Left cardiac atrium (tissue), 4 donors: ENCODE measurements at places on chromosomes 5 and 9. TPM values are rescaled to one million over a fixed set of nuclear protein-coding genes. Genes with fewer than 3 reads are reported as not detected.

STPG3 gene
- total RNA-seq = 0.59 TPM

NR2F1 gene
- total RNA-seq = 17.9 TPM

RLN2 gene
- total RNA-seq = not detected

PCDHA4 gene
- total RNA-seq = 0.16 TPM

DNA sequence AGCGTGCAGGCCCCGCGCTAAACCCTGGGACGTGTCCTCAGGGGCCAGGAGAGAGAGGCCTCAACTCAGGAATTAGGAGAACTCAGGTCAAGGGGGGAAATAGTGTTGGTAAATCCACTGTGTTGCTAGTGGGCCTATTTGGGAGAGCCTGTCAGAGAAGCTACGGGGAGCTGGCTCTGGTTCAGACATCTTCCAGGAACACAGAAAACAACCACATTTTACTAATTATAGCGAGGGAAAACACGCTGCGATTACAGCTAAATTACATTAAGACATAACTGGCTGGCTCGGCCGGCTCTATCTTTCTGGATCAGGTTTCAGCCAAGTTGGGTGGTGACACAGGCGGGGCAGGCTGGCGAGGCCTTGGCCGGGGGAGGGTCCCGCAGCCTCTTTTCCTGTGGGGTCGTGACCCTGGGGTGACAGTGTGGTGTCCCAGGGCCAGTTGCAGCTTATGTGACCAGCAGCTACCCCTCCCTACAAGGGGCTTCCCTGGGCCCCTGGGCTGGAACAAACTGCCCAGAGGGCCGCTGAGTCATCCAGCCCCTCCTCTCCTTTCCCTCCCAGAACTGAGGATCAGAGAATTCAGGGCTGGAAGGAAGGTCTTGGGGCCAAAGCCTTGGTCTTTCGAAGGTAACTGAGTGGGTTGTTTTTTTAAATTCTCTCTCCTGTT lies 75.1 kb downstream of the FGF18 start:
- peak; percentile 83 for DNase-seq

GRCh38 chr5:177495243-177496060 lies 2.0 kb downstream of the PDLIM7 start:
- DNase-seq = peak; percentile 80

DNA sequence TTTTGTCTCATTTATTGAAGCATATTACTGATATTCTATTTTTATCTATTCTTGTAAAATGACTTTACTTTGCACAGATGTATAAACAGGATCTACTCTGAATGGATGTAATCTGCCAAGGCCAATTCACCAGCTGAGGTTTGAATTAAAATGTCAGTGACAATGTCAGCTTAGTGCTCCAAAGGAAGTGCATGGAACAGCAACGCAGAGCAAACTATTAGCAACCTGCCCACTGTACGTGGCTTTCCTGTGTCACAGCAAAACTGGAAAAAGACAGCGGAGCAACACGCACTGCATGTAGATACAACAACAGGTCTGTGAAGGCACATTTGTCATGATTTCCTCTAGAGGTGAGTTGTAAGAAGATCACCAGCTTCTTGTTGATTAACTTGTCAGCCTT lies 409.4 kb downstream of the MED10 start:
- no peak for DNase-seq

- no peak for DNase-seq
Measured at GRCh38 chr9:87605676-87606075, 108.0 kb downstream of the DAPK1 start.

DNA sequence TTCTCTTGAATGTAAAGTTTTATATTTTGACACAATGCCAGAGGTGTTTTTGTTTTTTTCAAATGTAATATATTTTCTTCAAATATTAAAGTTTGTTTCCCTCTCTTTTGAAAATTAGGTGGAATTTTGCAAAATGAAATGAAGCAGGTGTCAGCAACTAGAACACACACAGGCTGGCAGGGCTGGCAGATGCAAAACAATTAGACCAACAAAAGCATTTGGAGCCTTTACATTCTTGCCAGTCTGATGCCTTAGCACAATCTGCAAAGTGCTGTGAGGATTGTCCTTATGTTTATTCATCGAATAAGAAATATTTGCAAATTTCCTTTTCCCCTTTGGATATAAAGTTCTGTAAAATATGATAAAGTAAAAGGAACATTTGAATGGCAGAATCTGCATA lies 1063.9 kb downstream of the CDH9 start:
- DNase-seq = no peak

DNA sequence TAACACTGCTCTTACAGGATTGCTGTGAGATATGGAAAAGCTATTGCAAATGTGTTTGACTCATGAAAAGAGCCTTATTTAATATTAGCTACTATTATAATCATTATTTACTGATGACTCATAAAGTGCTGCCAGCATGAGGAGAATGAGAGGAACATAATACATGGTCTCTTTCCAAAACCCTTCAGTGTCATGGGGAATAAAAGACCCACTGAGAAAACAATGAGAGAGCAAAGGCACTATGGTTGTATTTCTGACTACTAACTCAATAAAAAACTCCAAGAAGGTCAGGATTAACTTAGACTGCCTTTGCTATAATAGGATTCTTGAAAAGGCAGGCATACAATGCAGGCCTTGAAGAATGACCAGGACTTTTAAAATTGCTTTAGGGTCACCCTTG lies 633.5 kb downstream of the DTWD2 start:
- DNase-seq = no peak

GRCh38 chr5:139660923-139661814 lies 13.0 kb downstream of the CXXC5 start:
- DNase-seq = peak; percentile 89

DNA sequence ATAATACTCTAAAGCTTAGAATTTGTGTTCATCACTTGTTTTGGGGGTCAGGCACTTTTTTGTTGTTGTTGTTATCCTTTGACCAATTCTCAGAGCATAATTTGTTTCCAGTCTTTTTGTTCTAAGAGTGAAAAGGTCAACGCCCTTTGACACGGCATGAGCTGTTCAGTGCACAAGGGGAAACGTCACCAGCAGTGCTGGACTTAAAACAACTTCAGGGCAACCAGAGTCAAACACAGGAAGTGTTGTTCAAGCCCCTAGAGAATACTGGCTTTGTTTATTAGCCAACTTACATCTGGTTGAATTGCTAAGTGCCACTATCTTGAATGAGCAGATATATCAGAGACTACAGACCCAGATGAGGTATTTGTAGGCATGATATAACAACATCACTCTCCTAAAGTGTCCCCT lies 368.9 kb downstream of the TMEM161B start:
- peak; percentile 23 for DNase-seq
